ENCODE measurements at places on chromosomes 6 and 20. TPM values are rescaled to one million over a fixed set of nuclear protein-coding genes. Genes with fewer than 3 reads are reported as not detected.

Gene SLCO4A1
- total RNA-seq: 4.1 TPM

Gene WFDC6
- not detected for total RNA-seq

Gene NOTCH4
- total RNA-seq: 10.6 TPM

Gene MED23
- 42.4 TPM for total RNA-seq

Gene HDGFL1
- not detected for total RNA-seq

Gene CDS2
- total RNA-seq: 33.1 TPM

Gene CPXM1
- total RNA-seq: 32.1 TPM

Gene COL11A2
- 5.7 TPM for total RNA-seq

Gene ZNF335
- total RNA-seq: 14.4 TPM

Gene MYMX
- 9.1 TPM for total RNA-seq

Measured in tongue (tissue), 3 donors.